HS-27A (cell line): ENCODE measurements at places on chromosomes 2 and 18.

DNA sequence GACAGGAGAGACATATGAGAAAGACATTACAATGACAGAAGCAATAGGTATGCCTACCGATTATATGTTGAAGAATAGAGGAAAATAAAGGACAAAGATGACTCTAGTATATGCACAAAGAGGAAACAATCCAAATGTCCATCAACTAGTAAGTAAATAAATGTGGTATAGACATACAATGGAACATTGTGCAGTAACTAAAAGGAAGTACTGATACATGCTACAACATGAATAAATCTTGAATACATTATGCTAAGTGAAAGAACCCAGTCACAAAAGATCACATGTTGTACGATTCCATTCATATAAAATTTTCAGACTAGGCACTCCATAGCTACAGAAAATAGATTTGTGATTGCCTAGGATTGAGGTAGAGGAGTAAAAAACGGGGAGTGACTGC lies 28.5 kb upstream of the PGAP1 start:
- DNase-seq = no peak

GRCh38 chr2:33477473-33478468 lies 1.3 kb downstream of the RASGRP3 start:
- no peak for DNase-seq

DNA sequence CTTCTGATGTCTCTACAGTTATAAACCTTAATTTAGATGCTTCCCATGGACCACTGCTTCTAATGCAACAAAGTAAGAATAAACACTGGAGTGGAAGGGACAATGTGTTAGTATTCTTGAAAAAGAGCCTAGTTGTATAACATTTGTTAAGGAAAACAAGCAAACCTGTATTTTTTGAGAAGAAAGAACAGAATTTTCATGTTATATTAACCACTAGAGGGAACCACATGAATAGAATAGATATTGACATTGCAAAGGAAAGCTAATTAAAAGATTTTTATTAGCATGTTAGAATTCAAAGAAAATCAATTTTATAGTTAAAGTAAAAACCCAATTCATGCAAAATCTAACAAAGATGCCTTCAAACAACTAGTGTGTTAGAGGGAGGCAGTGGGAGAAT lies 151.2 kb upstream of the BARD1 start:
- DNase-seq = no peak

GRCh38 chr2:222521099-222521498 lies 96.8 kb downstream of the SGPP2 start:
- no peak for DNase-seq

DNA sequence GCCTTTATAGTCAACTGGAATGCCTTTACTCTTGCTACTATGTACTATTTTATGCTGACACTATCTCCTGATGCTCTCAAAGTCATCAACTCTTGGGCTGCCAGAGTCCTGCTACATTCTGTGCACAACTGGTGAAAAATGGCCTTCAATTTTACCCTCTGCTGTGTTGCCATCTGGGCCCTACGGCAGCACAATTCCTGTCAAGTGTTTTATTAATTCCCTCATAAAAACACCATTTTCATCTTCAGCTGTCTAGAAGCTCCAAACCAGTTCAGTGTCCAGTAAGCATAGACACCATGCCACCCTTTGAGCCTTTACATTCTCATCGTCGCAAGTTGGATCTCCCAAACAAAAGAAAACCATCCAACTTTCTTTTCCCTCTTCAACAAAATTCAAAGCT lies 26.5 kb downstream of the CALCRL start:
- DNase-seq = no peak

DNA sequence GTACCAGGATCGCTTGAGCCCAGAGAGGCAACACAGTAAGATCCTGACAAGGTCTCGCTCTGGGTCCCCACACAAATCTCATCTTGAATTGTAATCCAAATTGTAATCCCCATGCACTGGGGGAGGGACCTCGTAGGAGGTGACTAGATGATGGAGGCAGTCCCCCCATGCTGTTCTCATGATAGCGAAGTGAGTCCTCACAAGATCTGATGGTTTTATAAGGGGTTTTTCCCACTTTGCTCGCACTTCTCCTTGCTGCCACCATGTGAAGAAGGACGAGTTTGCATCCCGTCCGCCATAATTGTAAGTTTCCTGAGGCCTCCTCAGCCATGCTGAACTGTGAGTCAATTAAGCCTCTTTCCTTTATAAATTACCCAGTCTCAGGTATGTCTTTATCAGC lies 46.0 kb upstream of the SERTAD2 start:
- DNase-seq = no peak

DNA sequence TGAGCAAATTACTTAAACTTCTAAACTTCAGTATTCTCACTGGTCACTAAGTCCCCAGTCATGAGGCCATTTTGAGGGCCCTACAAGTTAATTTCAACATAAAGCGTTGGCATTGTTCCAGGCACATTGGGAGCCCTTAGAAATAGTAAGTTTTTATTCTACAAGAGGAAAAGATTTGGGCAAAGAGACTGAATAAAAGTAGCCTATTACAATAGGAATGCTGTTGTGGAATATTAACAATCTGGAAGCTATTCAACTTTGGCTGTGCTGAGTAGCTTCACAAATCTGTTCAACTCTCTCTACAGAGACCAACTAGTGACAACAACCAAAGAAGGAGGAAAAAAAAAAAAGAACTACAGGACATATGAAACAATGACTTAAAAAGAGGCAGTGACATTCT lies 1287.5 kb upstream of the NXPH2 start:
- no peak for DNase-seq

DNA sequence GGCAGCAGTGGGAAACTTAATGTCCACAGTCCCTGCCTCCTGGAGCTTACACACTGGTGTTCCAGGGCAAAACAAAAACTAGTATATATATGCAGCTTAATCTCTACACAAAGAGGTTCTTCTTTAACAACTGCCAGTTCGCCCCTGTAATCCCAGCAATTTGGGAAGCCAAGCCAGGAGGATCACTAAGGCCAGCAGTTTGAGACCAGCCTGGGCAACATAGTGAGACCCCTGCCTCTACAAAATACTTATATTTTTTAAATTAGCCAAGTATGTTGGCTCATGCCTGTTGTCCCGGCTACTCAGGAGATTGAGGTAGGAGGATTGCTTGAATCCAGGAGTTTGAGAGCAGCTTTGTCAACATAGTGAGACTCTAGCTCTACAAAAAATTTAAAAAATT lies 17.2 kb upstream of the NEDD4L start:
- no peak for DNase-seq

- DNase-seq = no peak
These were observed 165.1 kb downstream of the RPIA start for GRCh38 chr2:88856409-88857135.

- no peak for DNase-seq
These were observed 276.4 kb downstream of the TGIF1 start for GRCh38 chr18:3726238-3726951.

GRCh38 chr2:128384446-128384845 lies 65.8 kb upstream of the HS6ST1 start:
- DNase-seq = no peak

DNA sequence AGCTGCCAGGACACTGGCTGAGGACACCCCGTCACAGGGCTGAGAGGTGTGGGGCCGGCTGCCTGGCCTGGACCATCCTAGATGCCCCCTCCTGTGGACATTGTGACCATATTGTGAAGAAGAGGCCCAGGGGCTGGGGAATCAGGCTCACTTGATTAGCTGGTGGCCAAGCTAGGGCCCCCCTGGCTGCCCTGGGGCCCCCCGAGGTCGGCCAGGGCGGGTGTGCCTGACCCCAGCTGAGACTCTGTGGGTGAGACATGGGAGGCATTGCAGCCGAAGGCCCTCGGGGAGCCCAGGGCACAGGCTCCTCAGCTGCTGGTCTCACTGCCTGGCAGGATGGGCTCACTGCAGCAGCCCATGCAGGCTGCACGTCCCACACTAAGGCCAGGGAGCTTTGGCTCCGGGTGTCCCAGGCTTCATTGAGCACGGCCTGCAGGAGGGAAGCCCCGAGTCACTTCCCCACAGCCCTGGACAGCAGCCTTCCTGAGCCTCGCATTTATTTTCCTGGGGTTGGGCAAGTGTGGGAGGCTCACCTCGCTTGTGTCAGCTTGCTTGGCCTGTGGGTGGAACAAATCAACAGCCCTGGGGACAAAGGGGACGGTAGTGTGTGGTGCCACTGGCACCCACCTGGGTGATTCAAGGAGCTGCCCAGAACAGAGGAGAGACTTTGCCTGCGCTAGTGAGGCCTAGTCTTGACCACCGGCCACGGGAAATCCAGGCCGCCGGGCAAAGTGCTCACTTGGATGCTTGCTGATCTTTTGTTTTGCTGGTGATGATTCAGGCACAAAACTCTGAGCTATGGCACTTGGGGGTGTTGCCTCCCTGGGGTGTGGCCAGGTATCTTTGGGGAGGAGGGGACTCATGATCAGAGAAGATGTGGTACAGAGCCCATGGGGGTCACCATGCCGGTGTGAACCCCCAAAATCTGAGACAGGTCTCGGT lies 1.3 kb downstream of the GAL3ST2 start:
- no peak for DNase-seq

GRCh38 chr2:148487439-148487838 lies 157.1 kb upstream of the EPC2 start:
- no peak for DNase-seq

DNA sequence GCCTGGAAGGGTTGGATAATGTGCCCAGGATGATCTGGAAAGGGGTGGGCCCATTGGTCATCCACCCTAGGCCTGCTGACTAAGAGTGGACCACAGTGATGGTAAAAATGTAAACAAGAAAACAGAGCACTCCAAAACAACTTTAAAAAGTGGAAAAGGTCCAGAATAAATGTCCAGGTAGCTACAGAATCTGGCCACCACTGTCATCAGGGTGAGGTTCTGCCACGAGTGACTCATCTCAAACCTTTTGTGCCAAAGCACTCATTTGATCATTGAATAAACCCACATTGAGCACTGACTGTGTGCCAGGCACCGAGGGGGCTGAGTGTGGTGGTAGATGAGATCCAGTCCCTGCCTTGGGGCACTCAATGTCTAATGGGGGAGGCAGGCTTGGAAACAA lies 64.9 kb downstream of the EMX1 start:
- DNase-seq = no peak

DNA sequence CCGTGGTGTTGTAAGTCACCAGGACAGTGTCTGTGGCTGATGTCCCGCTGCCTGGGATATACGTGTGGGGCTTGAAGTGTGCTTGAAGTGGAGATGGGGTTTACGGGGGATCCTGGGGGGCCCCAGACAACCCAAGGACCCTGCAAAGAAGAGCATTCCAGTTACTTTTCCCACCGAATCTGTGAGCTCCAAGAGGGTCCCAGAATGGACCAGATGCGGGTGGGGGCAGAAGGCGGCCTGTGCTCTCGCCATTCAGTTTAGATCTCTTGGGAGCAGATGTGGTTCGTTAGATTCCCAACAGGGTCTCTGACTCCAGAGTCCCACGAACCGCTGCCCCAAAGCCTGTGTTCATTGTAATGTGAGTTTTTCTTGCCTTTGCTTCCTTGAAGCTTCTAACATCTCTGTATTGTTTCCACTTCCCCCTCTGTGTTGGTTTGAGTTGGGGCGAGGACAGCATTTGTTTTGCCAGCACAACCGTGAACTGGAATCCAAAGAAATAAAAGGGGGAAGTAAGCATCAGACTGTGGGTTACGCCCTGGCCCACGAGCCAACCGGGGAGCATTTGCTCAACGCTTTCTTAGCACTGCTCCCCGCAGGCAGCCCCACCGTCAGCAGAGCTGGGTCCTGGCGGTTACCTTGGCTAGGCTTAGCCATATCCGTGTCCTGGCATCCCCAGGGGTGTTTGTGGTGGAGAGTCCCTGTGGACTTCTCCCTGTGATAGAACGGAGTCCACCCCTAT lies 92.1 kb downstream of the SH3BP4 start:
- no peak for DNase-seq

DNA sequence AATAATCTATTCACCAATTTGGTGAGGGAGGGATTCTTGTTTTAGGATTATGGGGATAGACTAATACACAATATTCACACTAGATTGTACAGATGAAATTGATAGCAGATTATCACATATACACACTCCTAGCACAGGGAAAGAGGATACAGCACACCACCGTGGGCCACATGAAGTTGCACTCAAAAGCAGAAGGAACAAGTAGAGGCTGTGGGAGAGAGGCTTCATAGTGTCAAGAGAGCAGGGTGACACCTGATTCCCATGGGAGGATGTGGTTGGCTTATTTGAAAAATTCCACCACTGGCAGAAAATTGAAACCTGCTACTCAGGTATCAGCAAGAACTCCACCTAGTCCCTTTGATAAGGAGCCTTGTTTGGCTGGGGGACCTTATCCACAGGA lies 395.6 kb downstream of the SPAG16 start:
- DNase-seq = no peak

DNA sequence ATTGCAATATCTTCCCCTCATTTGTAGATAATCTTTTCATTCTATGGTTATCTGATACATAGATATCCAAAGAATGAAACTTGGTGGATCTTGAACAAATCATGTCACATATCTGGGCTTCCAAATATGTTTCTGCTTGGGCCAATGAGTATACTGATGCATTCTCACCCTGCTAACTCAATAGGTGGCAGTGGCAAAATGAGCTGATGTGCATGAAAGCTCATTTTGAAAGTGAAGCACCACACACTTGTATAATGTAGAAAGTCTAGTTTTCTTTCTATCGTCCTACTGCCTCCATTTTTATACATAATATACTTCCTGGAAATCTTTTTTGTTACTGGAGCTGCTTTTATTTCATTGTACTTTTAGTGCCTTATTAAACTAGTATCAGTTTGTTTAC lies 208.2 kb downstream of the PRKCE start:
- no peak for DNase-seq

- DNase-seq = no peak
These were observed 256.8 kb upstream of the ZC3H15 start for GRCh38 chr2:186229265-186229664.

- no peak for DNase-seq
These were observed 2.9 kb upstream of the IL1F10 start for GRCh38 chr2:113064898-113065297.

GRCh38 chr2:106299696-106300095 lies 105.6 kb upstream of the UXS1 start:
- DNase-seq = no peak

- no peak for DNase-seq
These were observed 5.6 kb upstream of the SPATA3 start for GRCh38 chr2:230990131-230990898.

- DNase-seq = no peak
These were observed 190.8 kb downstream of the SLC8A1 start for GRCh38 chr2:40261042-40261441.
